ENCODE measurements at places on chromosomes 3 and 15.

- no peak for DNase-seq
Observed at GRCh38 chr3:125632597-125632996, 37.3 kb upstream of the OSBPL11 start.

DNA sequence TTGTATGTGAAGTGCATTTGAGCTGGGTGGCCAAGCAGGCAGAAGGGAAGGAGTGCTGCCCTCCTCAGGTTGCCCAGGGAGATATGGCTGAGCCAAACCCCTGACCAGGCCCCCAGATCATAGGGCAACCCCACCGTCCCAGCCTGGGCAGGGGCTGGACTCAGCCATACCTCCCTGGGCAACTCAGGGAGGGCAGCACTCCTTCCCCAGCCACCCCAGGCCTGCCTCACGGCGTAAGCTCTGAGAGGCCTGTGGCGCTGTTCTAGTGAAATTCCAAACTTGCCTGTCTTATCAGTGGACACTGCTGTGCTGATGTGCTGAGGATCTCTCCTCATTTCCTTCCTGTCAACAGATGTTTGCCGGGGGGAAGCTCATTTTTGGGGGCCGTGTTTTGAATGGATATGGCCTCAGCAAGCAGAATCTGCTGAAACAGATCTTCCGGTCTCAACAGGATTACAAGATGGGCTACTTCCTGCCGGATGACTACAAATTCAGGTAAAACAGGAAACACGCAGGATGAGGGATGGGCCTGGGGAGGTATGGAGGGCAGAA lies 57.6 kb upstream of the FGD5 start:
- DNase-seq, result peak; percentile 89

- no peak for DNase-seq
Observed at GRCh38 chr3:27644941-27645340, 77.2 kb downstream of the EOMES start.

DNA sequence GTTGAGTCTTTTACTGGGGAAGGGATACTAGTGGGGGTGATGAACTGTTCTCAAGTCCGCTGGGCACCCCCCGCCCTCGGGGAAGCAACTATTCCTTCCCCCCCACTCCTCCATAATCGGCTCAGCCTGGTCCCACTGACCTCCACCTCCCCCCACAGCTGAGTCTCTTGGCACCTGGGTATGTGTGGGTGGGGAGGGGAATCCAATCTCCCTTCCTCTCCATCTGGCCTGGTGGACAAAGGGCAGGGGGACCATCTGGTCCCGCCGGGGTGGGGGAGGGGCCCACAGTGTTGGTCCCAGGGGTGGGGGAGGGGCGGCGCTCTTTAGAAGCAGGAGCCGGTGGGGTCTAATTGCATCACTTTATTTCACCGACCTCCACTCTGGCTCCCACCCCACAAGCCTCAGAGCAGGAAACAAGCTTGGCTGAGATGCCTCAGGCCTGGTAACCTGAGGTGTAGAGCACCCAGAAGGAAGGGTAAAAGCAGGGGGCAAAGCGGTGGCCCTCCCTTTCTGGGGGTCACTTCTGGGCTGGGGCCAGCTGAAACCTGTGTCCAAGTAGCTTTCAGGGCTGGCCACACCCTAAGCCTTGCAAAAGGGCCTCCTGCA lies 1.0 kb upstream of the PCBP4 start:
- DNase-seq, result no peak

DNA sequence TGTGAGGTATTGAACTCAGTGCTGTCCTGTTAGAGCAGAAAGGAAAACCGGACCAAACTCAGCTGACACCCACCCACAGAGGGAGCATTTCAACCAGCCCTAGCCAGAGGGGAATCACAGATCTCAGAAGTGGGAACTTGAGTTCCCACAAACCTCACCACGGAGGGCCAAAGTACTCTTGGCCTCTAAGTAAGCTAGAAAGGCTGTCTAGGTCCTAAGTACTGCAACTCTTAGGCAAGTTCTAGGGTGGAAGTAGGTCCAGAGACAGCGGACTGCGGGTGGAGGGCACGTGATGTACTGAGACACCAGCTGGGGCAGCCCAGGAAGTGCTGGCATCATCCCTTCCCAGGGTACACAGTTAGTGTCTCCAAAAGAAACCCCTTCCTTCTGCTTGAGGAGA lies 34.1 kb downstream of the EOMES start:
- DNase-seq, result no peak

- no peak for DNase-seq
Observed at GRCh38 chr15:87207990-87208580, 1048.5 kb downstream of the NTRK3 start.

DNA sequence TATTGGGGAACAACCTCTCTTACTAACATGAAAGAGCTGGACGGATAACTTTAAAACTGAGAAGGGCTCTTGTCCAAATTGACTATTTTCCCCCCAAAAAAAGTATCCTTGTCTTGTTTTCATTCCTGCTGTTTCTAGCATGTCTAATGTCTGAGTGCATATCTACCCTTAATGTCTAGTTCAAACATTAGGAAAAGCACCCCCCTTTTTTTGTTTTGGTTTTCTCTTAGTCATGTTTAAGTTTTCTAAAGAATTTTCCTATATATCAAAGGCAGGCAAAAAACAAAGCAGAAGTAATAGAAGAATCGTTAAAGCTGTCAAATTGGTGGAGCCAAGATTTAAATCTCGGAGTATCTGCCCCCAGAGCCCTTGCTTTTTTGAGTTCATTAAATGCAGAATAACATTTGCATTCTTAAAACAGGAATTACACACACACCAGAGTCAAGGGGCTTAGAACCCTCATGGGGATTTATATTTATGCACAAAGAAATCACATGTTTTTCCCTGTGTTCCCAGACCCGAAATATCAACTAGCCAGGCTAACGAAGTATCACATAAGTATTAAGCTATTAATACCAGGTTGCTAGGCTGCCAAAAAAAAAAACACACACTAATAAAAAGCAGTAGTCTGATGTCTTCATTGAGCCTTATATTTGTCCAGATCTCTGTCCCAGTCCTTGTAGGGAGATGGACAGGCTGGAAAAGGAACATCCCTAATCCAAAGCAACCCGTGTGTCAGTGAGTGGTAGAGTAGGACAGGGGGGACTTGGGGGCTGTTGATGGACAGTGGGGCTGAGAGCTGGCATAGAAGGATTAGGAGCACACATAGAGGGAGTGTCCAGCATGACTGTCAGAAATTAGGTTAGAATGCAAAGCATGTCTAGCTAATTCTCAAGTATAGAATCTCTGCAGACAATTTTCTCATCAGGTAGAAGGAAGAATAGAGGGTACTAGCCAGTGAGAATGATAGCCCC lies 103.6 kb upstream of the BFSP2 start:
- DNase-seq, result no peak

DNA sequence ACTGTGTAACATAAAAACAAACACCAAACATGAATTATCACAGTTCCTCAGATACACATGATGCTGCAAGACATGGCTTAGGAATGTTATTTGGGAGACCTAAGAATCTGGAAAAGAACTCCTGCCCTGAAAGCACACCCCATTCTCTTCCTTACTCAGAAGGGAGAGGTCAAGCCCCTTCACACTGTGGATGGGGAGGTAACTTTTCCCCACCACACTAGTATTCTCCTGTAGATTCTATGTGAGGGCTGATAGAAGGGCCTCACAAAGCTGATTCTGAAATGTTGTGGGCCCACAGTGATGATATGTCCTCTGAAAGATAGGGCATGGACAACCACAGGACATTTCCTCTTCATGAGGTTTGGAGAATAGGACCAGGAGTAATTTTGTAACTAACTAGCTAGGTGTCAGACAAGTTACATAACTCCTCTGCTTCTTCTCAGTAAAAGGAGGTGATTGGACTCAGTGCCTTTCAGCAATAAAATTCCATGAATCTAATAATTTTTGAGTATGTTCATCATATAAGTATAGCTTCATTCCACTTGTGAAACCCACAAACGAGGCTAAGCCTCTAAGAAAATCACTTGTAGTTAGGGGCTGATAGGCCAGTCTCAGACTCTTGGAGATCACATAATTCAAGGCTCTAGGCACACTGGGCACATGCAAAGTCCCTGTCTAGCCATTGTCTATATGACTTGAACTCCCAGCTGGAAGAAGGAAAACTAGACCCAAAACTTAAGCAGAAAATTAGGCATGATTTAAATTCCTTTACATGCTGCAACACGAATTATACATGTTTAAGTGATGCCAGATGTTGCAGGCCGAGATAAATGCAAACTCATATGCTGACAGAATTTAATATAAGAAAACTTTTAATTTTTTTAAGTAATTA lies 7.5 kb downstream of the PTX3 start:
- no peak for DNase-seq

DNA sequence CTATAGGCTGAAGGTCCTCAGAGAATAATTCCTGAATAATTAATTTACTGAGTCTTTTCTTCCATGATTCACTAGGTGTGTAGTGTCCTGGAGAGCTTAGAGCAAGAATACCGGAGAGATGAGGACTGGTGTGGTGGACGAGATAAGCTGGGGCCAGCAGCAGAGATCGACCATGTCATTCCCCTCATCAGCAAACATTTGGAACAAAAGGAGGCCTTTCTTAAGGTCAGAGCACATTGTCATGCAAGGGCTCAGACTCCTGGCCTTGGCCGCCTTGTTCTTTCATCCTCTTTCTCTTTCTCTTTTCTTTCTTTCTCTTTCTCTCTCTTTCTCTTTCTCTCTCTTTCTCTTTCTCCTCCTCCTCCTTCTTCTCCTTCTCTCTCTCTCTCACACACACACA lies 291.4 kb upstream of the UMPS start:
- DNase-seq, result no peak

- no peak for DNase-seq
Observed at GRCh38 chr3:82586414-82586813, 825.0 kb upstream of the GBE1 start.

DNA sequence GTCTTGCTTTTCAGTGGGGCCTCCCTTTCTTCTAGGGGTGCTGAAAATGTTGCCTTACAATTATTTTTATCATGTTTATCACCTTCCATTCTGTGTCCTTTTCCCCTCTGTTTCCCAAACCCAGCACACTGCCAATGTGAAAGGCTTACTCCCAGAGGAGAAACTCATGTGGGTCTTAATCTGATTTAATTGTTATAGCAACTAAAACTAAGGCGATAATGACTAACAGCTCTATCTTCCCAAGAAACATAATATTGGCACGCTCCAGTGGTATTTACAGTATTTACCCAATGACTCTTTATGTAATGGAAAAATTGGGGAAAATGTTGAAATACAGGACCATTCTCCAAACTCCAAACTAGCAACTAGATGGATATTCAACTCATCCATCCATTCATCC lies 58.4 kb downstream of the MESD start:
- no peak for DNase-seq

- DNase-seq, result no peak
Observed at GRCh38 chr3:43692085-43692855, 1.5 kb downstream of the ABHD5 start.

DNA sequence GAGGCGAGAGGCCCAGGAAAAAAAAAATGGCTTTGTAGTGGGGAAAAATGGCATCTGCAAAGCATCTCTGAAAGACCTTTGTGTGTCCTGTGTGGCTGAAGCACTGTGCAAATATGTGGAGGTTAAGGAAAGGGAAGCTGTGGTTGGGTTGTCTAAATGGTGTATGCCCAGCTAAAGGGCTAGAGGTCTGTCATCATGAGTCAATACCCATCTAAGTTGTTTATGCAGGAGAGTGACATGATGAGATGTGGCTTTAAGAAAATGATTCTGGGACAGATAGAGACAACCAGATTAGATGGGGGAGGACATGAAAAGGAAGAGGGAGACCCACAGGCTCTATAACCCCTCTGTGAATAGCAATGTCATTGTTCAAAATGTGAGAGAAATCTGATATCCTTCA lies 280.7 kb downstream of the MFSD1 start:
- no peak for DNase-seq

DNA sequence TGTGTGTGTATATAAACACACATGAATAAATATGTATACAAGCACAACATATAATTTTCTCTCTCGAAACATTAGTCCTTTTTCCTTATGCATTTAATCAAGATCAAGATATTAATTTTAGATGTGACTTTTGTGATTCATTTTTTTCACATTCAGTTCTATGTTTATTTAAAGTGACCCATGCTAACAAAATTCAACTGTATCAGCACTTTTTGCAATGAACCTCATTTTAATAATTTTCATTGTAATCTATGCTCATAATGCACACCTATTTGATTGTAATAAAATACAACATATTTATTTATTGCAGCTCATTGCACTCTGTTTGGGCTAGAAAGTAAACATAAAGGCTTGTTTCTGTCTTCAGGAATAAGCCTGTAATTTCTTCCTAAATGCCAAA lies 586.3 kb downstream of the ROBO2 start:
- DNase-seq, result no peak

DNA sequence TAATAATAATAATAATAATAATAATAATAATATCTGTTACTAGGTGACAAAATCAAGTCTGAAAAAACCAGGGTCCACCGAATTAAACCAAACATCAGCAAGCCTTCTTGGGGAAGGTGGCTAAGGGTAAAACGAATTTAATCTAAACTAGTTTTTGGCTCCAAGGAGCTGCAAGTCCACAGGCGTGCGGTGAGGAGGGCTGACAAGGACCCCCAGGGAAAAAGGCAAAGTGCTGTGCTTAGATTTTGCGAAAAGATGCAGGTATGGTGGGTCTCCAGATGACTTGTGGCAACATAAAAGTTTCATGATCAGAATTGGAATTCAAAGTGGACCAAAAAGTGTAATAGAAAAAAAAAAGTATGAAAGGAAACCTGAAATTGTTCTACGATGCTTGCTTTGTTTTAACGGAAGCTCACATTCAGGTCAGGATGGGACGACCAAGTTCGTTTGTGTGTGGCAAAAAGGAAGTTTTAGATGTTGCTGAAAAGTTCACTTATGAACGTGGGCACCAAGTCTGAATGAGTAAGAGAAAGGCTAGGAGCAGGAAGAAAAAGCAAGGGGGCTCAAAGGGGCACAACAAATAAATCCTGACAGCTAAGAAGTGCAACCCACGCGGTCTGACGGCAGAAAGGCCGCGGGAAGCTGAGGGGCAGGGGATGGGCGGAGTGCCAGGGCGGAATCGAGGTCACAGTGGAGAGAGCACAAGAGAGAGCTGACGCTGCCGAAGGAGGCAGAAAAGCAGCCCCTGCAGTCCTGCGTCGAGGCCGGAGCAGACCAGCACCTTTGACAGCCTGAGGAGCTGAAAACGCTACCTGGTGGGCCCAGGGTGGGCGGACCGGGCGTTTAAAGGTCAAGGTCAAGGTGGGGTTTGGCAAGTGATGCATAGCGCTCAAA lies 1.1 kb downstream of the WDR82 start:
- DNase-seq, result no peak

DNA sequence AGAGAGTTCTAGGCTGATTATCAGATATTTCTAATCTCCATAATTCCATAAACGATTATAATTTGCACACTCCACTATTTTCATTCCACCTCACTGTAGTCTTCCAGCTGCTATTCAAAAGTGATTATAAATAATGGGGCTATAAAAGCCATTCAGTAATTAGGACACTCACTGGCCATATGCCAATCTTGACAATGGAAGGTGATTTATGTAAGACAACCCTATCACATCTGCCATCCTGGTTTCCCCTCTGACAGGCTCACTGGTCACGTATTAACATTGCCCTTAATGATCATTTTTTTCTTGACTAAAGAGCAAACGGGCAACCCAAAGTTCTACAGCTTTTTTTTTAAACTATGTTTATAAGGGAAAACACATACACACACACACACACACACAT lies 402.4 kb downstream of the MAGI1 start:
- DNase-seq, result no peak

All from GDM1 (cell line).